ENCODE measurements at places on chromosomes 2 and 18.

DNA sequence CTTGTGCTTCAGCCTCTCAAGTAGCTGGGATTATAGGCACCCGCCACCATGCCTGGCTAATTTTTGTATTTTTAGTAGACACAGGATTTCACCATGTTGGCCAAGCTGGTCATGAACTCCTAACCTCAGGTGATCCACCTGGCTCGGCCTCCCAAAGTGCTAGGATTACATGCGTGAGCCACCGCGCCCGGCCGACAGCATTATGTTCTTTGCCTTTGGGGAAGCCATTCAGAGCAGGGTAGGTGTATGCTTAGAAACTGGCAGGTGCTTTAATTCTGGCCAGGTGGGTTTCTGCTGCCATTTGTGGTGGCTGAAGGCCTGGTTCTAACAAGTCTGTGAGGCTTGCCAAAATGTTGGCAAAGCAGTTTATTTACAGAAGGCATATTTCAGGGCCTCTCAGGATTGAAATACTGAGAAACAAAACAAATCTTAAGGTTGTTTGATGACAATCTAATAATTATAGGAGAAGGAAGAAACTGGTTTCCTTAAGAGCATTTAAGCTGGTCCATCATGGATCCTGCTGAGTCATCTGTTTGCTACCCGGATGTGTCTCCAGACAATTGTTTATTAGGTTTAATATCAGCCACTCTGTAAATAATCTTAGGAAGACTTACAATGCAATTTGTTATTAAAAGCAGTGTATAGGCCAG lies 16.0 kb downstream of the SLC20A1 start:
- no peak for DNase-seq

DNA sequence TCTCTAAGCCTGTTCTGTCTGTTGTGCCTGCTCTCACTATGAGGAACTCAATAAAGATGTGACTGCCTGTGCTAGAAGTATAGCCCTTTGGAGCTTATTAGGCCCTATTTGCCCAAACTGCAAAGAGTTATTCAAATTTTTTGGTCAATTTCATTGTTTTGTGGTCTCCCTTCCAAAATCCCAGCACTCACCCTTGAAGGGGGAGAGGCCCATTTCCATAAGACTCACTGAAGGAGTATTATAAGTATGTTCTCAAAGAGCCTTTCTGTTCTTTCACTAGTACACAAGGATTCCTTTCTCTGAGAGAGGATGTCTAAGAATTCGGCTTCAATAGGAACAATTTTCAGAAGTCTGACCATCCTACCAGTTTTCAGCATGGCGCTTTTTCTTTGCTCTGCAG lies 641.9 kb upstream of the REG3G start:
- no peak for DNase-seq

DNA sequence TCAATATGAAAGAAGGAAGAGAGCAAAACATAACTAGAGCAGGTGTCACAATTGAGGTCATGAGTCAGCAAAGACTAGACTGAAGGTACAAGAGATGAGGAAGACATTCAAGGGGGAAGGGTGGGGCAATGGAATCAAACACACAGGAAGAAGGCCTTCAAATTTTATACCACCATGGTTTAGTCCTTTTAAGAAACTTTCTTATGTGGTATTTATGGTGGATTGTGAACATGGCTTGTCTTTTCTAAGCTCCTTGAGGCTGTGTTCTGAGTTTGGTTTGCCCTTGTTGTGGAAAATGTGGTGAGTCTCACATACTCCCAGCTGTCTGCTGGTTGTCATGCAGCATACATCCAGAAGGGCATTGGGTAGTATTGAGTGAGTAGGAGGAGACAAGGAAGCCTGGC lies 62.1 kb downstream of the NABP1 start:
- peak; percentile 10 for DNase-seq

- DNase-seq = no peak
Measured at GRCh38 chr2:117953231-117953630, 60.6 kb downstream of the CCDC93 start.

- DNase-seq = no peak
Measured at GRCh38 chr2:21270083-21270491, 146.3 kb downstream of the TDRD15 start.
